ENCODE measurements at places on chromosomes 16 and 17.
A peak's percentile ranks its signal among the peaks of the same experiment; 100 is the strongest.

GRCh38 chr17:47998044-47998443 lies 27.1 kb downstream of the CDK5RAP3 start:
- DNase-seq: no peak

DNA sequence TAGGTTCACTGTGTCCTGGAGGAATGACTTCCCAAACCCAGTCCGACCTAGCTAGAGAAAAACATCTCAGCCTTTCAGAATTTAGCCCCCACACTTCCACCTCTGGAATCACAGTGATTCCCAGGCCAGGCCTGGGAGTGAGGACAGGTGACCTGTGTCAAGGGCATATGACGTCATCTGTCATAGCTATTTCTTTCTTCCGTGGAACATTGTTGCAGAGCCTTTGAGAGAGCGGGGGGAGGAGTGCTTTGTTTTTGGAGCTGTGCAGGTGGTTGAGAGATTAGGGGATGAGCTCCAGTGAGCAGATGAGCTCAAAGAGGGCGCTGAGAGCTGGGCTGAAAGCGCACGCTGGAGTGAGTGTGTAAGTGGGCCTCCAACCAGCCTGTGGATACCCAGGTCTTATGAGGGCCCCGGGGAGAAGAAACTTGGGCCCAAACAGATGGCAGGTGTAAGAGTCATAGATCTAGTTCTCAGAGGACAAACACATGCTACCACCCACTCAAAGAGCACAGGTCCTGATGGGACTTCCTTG lies 344.8 kb downstream of the SNX29 start:
- no peak for DNase-seq

DNA sequence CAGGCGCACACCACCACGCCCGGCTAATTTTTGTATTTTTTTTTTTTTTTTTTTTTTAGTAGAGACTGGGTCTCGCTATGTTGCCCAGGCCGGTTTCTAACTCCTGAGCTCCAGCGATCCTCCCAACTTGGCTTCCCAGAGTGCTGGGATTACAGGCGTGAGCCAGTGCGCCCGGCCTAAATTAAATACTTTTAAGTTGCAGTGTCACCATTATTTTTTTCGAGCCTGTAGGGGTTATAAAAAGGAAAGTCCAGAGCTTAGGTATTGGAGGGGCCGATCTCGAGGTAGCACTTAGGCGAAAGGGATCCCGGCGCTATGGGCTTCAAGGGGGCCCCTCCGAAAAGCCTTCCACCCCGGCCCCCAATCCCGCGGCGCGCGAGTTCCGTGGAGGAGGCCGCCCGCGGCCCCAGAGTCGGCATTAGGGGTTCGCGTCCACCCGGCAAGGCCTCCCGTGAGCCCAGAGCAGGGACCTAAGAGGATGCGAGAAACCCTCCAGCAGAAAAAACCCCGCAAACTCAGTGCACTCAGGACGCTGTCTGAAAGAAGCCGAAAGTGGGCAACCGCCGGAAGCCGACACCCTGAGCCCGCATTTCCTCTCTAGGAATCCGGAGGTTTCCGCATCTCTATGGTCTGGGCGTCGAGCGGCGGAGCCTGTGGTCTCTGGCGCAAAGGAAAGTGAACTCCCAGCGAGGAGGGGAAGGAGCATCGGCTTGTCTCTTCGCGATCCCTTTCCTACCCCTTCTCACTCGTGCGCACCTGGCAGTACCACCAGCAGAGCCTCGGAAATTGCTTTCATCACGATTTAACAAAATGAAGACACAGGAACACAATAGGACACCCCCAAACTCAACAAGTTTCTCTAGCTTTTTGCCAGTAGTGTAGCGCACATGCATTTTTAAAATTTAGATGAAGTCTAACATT lies 14.1 kb upstream of the RGS9 start:
- peak; percentile 91 for DNase-seq

- DNase-seq: no peak
Measured at GRCh38 chr16:83171396-83171795, 544.6 kb downstream of the CDH13 start.

DNA sequence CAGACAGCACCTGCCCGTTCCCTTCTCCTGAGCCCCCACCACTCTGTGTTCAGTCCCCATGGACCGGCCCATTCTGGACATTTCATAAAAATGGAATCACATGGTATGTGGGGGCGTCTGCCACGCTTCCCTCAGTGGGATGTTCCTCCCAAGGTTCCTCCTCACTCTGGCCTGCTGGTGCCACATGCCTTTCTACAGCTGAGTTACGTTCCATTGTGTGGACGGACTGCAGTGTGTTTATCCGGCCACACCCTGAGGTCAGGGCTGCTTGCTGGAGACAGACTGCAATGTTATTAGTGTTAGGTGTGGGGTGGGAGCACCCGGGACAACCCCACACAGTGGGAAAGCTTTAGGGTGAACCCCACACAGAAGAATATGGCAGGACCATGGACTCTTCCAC lies 5.9 kb upstream of the AATK start:
- no peak for DNase-seq

GRCh38 chr17:19671433-19671832 lies 22.9 kb downstream of the ALDH3A2 start:
- DNase-seq: no peak

- DNase-seq: no peak
Measured at GRCh38 chr16:87319011-87319410, 1.8 kb upstream of the C16orf95 start.

- no peak for DNase-seq
Measured at GRCh38 chr16:14310519-14310991, 239.4 kb downstream of the MRTFB start.

DNA sequence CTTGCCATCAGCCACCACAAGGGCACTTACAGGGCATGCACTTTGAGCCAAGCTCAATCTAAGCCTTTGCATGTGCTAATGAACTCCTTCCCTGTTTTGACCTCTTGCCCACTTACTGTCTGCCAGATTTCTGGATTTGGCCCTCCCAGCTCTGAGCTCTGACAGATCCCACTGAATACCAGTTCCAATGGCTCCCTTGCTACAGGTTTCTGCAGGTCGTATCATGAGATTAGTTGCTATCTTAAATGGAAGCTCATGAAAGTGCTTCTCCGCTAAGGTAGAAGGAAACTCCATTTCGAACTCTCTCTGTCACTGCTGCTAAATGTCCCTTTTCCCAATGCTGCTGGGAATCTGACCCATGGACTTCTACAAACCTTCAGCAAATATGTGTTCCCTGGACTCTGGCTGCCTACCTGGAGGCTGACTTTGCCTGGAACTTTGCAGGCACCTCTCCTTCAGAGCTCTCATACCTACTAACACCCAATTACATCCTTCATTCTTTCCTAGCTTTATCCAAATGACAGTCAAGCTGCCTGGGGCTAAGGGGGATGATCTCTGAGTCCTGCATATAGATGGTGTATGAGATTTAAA lies 23.5 kb upstream of the TOB1 start:
- no peak for DNase-seq

- DNase-seq: no peak
Measured at GRCh38 chr17:40551091-40551878, 14.0 kb downstream of the CCR7 start.

GRCh38 chr16:47643323-47644000 lies 182.3 kb downstream of the PHKB start:
- no peak for DNase-seq

DNA sequence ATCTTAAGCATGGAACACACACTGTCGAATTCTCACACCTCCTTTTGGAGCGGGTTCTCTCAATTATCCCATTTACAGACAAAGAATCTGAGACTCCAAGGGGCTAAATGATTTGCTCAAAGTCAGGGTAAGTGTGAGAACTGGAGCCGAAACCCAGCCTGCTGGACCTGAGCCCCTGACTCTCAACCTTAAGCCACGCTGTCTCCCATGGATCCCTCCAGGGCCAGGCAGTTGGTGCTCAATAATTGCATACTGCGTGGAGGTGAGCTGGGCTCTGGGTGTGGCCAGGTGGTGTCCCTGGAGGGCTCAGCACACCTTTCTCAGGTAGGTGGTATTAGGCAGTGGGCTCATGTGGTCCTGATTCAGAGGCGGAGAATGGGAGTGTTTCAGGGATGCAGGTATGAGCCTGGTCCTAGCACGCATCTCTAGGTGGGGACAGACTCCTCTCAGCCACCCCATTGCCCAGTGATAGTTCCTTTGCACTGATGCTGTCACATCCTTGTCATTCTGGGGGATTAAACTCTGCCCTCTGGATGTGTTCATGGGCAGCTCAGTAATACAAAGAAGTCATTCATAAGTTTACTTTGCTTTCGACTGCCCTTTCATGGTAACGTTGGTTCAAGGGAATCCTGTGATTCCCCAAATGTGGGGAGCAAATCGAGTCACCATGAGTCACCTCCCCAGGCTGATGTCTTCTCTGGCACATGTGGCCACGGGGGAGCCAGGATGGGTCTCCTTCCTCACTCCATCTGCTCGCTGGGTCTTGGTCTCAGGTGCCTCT lies 399.5 kb upstream of the TNRC6C start:
- no peak for DNase-seq

DNA sequence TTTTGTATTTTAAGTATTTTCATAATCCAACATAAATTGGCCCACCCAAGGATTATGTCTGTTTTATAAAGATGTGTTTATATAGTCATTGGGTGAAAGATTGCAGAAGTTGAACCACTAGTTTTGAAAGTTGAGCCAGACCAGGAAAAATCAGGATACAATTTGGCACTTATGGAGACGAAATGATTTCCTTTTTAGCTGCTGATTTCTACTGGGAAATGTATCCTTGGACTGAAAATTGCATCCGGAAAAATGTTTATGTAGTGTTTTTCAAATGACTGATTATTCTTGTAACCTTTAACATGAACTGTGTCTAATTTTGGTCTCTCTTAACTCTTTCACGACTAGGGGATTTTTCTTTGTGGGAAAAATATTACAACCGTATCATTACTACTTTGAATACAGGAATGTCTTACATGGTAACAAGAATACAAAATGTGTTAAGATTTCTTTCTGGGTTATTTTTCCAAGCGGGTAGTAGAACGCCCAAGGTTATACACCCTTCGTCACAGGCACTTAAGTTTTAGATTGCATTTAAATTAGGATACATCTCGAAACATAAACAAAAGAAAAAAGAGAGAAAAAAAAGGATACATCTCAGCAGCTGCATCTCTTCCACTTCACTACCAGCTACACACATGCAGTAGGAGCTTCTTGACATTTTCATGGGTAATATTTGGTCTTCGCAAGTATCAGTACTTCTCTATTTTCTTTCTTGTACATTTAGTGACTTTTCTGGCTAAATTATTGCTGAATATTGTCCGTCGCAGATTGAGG lies 273.0 kb upstream of the TBX2 start:
- DNase-seq: no peak

DNA sequence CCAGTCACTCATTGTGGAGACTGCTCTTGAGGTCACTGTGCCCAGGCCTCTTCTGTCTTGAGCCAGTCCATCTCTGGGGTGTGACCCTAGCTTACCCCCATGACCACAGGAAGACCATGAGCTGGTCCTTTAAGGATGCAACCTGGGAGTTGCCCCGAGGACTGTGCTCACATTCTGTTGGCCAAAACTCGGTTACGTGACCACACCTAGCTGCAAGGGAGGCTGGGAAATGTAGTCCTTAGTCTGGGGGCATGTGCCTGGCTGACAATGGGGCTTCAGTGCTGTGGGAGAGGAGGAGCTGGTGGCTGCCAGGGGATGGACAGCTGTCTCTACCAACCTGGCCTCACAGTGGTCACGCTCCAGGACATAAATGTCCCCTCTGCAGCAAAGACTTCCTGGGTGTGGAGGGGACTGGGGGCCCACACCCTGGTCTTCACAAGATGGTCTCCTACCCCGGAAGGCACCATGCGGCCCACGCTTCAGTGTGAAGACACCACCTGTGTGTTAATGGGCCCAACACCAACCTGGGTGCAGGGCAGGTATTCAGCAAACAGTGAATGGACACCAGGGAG lies 55.4 kb downstream of the JPH3 start:
- DNase-seq: peak; percentile 79

DNA sequence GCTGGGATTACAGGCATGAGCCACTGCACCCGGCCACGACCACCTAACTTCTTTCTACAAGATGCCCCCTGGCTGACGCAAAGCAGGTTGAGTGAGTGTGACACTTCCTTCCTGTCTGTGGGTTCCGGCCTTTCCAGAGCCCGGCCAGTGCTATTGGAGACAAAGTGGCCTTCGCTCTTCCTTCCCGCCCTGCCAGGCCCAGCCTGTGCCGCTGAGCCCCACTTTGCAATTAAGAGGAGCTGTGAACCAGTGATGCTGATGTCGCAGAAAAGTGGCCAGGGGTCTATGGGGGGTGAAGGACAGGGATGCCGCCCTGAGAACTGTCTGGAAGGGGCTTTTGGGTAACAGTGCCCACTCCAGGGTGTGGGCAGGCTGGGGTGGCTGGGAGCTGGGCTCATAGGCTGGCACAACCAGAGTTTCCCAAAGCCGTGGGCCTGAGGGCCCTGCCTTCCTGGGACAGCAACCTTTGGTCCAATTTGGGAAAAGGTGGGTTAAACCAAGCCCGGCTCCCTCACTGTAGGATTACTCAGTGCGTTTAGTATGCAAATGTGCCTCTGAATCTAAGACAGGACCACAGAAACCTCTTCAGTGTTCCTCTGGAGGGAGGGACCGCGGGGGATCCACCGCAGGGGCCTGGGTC lies 174.9 kb downstream of the SEC14L1 start:
- no peak for DNase-seq

DNA sequence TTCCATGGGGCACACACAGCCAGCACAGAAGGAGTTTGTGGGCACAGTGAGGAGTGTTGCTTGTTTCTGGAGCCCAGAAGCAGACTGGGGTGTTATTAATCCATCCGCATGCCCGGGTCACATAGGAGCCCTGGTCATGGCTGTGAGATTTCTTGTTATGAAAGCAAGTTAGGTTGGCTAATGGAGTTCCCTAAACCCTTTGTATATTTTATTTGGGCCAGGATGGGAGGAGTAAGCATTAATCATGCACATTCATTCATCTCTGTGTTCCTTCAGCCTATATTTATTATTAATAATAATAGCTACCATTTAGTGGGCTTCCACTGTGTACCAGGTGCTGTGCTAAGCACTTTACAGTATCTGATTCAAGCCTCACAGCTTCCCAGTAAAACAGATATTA lies 200.6 kb upstream of the CDH5 start:
- no peak for DNase-seq
